ENCODE measurements at places on chromosomes 11 and 22. TPM values are rescaled to one million over a fixed set of nuclear protein-coding genes. Genes with fewer than 3 reads are reported as not detected.
A peak's percentile ranks its signal among the peaks of the same experiment; 100 is the strongest.

The KLHL35 gene
- total RNA-seq = not detected

DNA sequence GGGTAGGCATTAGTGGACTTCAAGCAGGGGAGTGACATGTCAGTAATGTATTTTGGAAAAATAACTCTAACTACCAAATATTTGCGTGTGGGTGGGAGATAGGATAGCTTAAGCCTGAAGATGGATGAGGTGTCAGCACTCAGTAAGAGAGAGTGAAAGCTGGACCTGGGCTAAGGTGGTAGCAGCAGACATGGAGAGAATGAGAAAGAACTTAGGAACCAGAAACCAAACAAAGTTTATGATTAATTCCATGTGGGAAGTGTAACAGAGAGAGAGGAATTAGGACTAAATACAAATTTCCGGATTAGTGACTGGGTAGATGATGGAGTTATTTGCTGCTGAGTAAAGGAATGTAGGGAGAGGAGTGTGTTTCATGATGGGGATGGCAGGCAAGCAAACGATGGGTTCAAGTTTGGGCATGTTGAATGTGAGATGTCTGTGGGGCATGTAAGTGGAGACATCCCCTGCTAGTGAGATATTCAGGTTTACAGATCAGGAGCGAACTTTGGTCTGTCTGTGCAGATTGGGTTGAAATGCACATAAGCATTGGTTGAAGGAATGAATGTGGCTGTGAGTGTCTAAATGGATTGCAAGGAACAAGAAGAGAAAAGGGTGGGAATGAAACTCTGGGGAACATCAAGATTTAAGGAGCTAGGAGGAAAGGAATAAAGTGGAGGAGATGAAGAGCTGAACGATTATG is 185.6 kb upstream of the MTMR2 start:
- no peaks in the 10 kb centered on the region for H3K27me3 ChIP-seq
- H3K36me3 ChIP-seq = no peaks in the 10 kb centered on the region
- H3K27ac ChIP-seq = no peak overlapping the region
- H3K4me1 ChIP-seq = peaks cover 34% of the 10 kb centered on the region

The KCNJ11 gene
- total RNA-seq = not detected

GRCh38 chr11:76786441-76787014 is 3.4 kb downstream of the TSKU start:
- H3K4me3 ChIP-seq = peak overlapping the region; percentile 84
- peak overlapping the region; percentile 96 for H3K27ac ChIP-seq
- H3K27me3 ChIP-seq = no peaks in the 10 kb centered on the region
- DNase-seq = no peak

The OAF gene
- 56.7 TPM for total RNA-seq

DNA sequence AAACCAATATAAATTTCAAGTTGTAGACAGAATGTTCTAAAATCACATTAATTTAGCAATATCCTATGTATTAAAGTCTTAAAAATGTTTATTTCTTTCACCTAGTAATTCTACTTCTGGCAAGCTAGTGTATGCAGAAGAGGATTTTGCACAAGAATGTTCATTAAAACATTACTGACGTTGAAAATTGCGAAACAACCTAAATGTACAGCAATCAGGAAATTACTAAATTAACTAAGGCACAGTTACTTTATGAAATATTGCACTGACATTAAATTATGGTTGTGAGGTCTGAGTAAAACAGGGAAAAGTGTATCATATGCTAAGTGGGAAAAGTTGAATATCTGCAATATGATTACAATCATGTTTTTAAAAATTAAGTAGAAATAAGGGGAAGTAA is 4.1 kb downstream of the SLC36A4 start:
- H3K36me3 ChIP-seq = no peaks in the 10 kb centered on the region
- peaks cover 8% of the 10 kb centered on the region for H3K4me1 ChIP-seq
- DNase-seq = no peak
- H3K27ac ChIP-seq = no peak overlapping the region

DNA sequence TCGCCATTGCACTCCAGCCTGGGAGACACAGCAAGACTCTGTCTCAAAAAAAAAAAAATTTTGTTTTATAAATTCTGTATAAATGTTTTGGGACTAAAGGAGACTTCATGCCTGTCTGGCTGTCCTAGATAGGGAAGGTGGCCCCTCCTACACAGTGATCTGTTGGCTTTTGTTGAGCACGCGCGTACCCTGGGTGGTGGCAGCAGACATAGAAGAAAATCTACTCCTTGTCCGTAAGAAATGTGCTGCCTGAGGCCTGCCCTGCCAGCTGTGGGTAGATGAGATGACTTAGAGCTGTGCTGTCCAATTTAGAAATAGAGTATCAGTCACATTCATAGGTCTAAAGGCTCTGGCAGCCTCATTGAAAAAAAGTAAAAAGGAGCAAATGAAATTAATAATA is 37.0 kb downstream of the AP2A2 start:
- H3K27me3 ChIP-seq = no peaks in the 10 kb centered on the region
- no peaks in the 10 kb centered on the region for H3K36me3 ChIP-seq

The RASSF7 gene
- total RNA-seq = 14.7 TPM

DNA sequence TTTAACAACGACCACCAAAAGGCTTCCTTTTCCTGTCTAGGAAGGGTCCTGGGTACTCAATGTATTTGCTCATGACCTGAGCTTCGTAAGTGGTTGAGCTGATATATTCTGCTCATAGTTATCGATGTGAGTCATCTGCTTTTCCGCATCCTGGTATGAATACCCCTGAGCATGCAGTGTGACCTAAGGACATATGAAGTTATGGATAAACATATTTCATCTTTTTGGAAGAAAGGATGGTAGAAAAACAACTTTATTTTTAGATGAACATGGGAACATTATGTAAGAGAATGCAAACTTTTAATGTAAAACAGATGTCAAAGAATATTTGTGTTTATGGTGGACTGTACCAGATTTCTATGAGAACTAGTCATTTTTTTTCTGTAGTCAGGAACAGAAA is 28.4 kb downstream of the TRPC6 start:
- H3K4me1 ChIP-seq = no peaks in the 10 kb centered on the region
- H3K36me3 ChIP-seq = no peaks in the 10 kb centered on the region
- no peak for DNase-seq

DNA sequence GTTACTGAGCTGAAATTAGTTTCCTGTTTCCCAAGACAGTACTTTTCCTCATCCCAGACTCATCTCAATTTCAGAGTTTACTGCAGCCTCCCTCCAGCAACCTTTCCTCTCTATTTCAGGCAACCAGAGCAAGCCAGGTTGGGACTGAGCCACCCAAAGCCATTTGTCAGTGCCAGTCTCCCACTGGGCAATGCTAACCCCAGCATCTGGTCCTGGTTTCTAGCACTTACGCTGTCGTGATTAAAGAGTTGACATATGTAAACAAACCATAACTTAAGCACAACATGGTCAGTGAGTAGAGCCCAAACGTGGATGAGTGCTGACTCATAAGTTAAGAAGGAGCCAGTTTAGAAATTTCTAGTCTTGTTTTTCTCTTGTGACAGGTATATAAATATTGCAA is 119.6 kb upstream of the BLID start:
- H3K4me1 ChIP-seq = peaks cover 4% of the 10 kb centered on the region
- peak overlapping the region; percentile 68 for H3K27ac ChIP-seq
- H3K36me3 ChIP-seq = no peaks in the 10 kb centered on the region
- no peak overlapping the region for H3K4me3 ChIP-seq
- H3K27me3 ChIP-seq = no peaks in the 10 kb centered on the region

DNA sequence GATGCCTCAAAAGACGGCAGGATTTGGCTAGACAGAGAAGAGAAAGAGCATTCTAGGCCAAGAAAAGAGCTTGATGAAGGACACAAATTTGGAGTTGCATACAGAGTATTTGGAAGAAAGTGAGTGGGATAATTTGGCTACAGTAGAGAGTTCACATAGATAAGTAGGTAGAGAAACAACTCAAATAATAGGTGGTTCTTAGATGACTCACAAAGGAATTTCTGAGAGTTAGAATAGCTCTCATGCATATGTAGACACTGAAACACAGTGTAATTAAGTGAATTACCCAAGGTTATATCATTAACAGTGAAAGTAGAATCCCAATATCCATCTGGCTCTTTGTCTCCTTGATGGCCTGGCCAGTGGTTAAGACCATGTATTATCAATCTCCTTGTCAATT is 228.6 kb upstream of the DDI1 start:
- H3K4me3 ChIP-seq = no peak overlapping the region
- H3K27ac ChIP-seq = no peak overlapping the region
- H3K36me3 ChIP-seq = no peaks in the 10 kb centered on the region
- no peaks in the 10 kb centered on the region for H3K27me3 ChIP-seq
- no peak for DNase-seq

GRCh38 chr11:113529606-113530005 is 54.4 kb upstream of the DRD2 start:
- peaks cover 10% of the 10 kb centered on the region for H3K4me1 ChIP-seq
- DNase-seq = no peak
- no peaks in the 10 kb centered on the region for H3K36me3 ChIP-seq

- H3K4me3 ChIP-seq = no peak overlapping the region
- peaks cover 45% of the 10 kb centered on the region for H3K4me1 ChIP-seq
These were observed 9.3 kb upstream of the PDGFB start for GRCh38 chr22:39254122-39254521.

DNA sequence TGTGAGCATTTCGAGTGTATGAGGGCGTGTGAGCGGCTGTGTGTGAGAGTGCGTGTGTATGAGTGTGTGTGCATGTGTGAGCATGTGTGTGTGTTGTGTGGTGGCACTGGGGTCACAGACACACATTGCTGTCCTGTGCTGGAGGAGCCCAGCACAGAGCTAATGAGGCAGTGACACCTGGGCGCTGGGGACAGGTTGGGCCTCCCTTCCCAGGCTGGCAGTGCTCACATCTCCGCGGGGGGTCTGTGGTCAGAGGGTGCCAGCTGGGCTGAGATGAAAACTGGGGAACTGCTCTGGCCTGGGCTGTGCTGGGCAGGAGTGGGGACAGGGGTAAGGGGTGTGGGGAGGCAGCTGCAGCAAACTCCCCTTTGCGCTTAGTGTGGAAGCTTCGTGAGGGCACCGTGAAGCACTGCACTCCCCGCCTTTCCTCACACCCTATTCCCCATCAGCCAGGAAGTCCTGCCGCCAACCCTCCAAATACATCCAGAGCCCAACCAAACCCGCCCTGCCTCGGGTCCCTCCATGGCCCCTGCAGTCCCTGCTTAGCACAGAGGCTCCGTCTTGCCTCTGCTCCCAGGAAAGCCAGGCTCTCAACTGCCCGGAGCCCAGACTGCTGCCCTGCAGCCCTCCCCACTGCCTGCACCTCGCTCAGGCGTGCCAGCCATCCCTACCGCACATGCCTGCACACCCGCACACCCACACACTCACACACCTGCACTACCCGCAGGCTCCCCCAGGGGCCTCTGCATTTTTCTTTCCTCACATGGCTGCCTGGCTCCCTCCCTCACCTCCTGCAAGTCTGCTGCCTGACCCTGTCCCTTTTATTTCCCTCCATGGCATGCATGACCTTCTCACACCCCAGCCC is 62.0 kb upstream of the THY1 start:
- H3K36me3 ChIP-seq = no peaks in the 10 kb centered on the region

The NRXN2 gene
- 16.9 TPM for total RNA-seq

The SORL1 gene
- 38.3 TPM for total RNA-seq

The BACE1 gene
- 25.8 TPM for total RNA-seq

All from vagina (tissue), 2 donors.